ENCODE measurements at places on chromosomes 1 and 21.

GRCh38 chr1:42964044-42964812 is 5.6 kb upstream of the SLC2A1 start:
- DNase-seq: no peak

GRCh38 chr1:201692555-201693394 is 136.2 kb upstream of the IPO9 start:
- DNase-seq: no peak

DNA sequence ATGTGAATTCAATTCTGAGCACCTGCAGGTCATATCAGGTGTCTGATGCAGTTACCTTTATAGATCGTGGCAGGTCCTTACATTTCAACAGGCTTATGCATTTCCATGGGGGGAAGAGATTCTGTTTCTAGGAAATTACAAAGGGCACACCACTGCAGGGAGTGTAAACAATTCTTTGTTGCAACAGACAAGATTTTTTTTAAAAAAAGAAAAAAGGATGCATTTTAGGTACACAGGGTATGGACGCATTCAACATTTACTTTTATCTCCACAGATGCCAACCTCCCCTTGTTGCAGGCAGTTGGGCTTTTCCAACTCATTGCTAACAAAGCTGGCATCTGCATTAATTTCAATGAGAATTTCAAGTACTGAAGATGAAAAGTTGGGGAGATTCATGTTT is 13.5 kb upstream of the TEKT2 start:
- DNase-seq: no peak

GRCh38 chr21:33124889-33125288 is 54.9 kb downstream of the OLIG1 start:
- DNase-seq: no peak

GRCh38 chr1:179038528-179039281 is 13.0 kb downstream of the FAM20B start:
- DNase-seq: no peak

DNA sequence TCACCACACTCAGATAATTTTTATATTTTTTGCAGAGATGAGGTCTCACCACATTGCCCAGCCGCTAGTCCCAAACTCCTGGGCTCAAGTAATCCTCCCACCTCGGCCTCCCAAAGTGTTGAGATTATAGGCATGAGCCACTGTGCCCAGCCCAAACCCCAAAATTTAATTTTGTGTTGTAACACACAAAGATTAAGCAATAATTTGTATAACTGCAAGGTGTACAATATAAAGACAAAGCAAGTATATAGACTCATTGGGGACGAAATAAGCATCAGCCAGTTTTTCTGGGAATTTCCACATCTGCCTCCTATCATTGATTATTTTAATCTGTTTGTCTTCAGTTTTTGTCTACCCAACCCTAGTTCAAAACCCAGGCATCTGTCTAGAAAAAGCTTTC is 42.7 kb downstream of the ST7L start:
- DNase-seq: no peak

GRCh38 chr1:177925006-177925405 is 44.9 kb downstream of the SEC16B start:
- DNase-seq: no peak

DNA sequence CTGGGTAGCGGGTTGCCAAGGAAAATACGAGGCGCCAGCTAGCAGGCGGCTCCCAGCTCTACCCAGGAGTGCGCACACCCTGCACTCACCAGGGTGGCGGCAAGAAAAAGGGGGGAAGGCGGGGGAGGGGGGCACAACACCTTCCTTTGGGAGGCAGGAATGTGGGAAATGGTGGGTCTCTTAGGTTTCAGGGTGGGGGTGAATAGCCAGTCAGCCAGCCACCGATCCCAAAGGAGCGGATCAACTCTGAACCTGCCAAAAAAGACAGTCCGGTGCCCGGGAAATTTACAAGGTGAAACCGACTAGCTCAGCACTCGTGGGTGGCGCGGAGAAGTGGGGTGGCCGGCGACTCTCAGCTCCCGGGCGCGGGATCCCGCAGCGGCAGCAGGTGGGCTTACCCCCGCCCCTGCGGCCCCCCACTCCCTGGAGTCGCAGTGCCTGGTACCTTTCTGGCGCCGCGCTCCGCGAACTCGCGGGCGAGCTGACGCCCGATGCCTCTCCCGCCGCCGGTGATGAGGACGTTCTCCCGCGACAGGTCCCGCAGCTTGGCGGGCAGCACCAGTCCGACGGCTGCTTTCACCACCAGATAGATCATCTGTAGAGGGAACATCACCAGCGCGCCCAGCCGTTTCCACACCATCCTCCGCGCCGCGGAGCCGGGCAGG is 1.2 kb downstream of the DHRS3 start:
- no peak for DNase-seq

GRCh38 chr1:54371942-54372275 is 34.3 kb downstream of the SSBP3 start:
- DNase-seq: no peak
